Fibroblast of skin of left quadriceps (primary cell): ENCODE measurements at places on chromosomes 13 and 19.

DNA sequence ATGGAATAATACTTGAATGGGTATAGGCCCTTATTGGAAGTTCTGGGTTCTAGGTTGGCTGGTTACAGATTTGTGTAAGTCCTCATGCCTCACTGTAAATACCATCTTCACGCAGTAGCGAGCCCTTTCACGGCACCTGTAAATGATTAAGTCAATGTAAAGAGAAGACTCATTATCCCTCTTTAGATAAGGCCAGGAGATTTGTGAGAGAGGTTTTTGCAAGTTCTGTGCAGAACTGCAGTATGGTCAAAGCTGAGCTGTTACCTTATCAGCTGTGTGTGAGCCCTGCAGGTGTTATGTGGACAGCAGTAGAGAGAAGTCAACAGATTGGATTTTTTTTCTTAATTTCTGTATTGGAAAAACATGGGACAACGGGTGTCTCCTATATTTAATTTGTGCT is 141.6 kb downstream of the SHISA2 start:
- no peak for DNase-seq

DNA sequence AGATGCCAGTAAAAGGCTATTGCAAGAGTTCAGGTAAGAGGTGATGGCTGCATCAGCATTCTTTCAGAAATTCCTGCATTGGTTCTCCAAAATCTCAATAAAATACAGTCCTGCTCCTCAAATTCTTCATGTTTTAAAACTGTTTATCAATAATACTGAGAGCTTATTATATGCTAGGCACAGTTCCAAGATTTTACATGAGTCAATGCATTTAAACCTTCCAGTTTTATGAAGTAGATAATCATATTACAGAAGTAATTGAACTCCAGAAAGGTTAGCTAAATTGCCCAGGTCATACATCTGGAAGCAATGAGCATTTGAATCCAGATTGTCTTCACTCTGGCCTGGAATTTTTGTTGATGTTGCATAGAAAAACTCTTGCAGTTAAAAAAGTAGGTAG is 282.9 kb upstream of the SLITRK6 start:
- no peak for DNase-seq

GRCh38 chr13:112824429-112824828 is 134.6 kb downstream of the ATP11A start:
- DNase-seq, result no peak

DNA sequence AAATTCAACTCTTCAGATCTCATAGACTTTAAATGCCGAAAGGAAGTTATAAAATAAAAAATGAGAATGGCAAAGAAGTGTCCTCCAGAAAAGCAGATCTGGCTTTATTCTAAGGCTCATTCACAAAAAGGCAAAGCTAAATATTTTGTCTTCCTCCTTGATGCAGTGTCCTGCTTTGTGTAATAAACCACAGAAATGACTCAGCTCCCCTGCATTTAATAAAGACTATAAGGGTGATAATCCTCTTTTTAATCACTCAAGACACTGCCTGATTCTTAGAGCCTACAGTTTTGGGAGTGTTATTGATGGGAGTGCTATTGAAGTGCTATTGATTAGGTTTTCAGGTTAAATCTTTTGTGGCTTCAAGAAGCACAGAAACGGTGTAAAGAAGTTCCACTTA is 482.0 kb downstream of the PCDH20 start:
- DNase-seq, result no peak

DNA sequence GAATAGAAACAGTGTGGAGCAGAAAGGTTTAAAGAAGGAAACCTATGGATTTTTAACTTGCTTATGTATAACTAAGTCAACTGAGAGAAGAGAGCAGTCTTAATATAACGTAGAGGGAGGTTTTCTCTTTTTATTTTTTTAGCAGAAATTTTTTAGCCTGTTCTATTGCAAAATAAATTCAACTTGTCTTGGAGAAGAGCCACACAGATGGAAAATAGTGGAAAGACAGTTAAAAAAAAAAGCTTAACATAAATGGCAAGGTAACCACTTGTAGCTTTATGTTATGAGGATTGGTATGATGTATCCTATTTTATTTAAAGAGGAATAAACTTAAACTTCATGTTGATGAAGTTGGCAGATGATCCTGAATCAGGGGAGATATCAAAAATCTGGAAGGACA is 312.4 kb downstream of the SHISA2 start:
- no peak for DNase-seq

DNA sequence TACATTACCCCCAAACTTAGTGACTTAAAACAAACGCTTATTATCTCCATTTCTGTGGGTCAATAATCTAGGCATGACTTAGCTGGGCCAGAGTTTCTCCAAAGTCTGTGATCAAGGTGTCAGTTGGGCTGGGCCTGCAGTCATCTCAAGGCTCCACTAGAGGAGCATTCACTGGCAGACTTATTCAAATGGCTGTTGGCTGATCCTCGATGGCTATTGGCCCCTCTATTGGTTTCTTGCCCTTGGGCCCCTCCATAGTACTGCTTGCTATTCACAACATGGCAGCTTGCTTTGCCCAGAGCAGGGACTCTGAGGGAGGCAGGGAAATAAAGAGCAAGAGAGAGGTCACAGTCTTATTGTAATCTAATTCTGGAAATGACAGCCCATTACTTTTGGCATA is 57.6 kb downstream of the RCBTB2 start:
- no peak for DNase-seq

GRCh38 chr19:44554641-44555246 is 25.3 kb upstream of the CEACAM20 start:
- no peak for DNase-seq

GRCh38 chr19:44925114-44925891 is 10.9 kb downstream of the APOC1 start:
- no peak for DNase-seq

GRCh38 chr13:83150616-83151307 is 731.5 kb downstream of the SLITRK1 start:
- peak; percentile 8 for DNase-seq

- DNase-seq, result peak; percentile 52
Measured at GRCh38 chr19:38389101-38389925, 816 bp downstream of the SPRED3 start.

GRCh38 chr19:33703821-33704220 is 82.1 kb downstream of the CHST8 start:
- no peak for DNase-seq

DNA sequence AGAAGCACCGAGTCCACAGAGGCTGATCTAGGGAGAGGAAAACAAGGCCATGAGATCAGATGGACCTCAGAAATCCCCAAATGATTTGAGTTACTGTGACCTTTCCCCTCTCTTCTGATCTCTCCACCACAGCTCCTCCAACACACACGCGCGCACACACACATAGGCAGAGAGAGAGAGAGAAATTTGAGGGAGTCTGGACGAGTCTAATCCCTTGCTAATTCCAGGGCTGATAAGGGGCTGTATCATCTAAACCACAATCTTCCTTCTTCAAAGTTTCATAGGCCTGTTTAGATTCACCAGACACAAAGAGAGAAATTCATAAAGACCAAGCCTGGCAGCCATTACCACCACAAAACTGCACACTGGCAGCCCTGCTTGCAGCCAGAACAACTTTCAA is 8.6 kb downstream of the ZFP82 start:
- no peak for DNase-seq

DNA sequence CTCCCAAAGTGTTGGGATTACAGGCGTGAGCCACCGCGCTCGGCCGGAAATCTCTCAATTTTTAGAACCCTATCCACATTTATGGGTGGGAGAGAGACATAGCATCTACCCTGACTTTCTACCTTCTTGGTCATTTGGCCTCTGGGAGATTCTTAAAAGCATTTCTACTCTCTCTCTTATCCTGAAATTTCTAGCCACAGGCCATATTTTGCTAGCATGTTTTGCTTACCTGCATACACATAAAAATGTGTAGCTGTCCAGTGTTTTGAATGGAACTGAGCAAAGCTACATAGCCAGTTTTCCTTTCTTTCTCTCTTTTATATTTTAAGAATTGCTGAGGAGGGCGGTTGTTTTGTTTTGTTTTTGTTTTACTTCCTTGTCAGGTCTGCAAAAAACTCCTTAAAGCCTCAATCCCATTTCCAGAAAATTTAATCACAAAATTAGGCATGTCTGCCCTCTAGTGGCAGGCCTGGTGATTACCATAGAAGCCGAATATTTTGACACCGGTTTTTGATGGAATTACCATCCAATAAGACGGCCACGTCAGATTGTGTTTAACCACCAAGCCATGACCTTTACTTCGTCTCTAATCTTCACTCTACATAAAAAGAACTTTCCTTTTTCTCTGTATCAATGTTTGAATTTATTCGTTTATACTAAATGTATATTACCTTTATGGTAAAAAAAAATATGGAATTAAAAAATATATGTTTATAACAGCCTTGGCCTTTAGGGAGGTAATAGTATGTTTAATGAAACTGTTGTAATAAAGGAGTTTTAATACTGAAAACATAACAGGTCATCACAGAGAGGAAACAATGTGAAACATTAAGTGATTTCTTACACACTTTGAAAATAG is 34.4 kb upstream of the OXGR1 start:
- peak; percentile 32 for DNase-seq

GRCh38 chr13:98496479-98496791 is 80.5 kb downstream of the STK24 start:
- DNase-seq, result no peak

GRCh38 chr19:46715975-46716671 is 791 bp downstream of the PRKD2 start:
- DNase-seq, result no peak

DNA sequence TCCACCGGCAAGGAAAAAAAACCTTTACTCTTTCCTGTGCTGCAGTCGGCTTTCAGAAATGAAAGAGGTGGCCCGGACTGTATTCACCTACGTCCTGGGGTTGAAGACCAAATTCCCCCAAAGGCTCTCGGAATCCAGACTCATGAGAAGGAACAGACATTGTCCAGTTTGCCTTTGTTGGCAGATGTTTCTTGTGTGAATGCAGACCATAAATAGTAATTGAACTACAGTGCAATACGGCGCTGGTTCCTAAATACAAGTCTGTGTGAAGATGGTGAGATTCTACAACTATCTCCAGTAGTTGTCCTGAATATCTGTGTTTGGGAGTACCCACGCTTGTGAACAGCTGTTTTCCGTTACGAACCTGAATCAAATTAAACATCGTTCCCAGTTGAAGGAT is 11.2 kb upstream of the PTOV1 start:
- no peak for DNase-seq

DNA sequence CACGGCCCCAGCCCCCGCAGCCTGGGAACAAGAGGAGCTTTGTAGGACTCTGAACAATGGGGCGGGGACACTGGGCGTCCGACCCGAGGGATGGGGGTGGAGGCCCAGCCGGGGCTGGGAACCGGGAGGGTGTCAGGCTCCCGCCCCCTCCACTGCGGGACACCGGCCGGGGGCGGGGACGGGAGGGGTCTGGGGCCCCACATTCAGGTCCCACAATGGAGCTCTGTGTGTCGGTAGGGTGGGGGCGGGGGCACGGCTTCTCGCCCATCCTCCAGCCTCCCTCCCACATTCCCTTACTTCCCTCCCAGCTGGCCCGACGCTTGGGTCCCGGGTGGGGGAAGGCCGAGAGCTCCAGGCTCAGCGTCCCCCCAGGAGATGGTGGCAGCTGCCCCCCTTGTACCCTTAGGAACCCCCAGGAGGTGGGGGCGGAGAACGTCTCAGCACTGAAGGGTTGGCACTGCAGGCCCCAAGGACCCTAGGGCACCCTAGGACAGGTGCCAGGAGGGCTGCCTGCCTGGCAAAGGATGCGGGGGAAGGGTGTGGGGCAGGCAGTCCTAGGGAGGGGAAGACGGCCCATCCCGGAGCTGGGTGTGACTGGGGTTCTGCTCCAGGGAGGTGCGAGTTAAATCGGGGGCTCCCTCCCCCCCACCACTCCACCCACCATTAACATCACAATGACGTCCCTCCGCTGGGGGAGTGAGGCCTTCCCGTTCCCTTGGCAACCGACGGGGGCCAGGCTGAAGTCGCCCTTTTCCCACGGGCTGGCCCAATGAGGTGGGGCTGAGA is 5.3 kb downstream of the TTYH1 start:
- no peak for DNase-seq

GRCh38 chr13:98565726-98566565 is 11.0 kb downstream of the STK24 start:
- no peak for DNase-seq

GRCh38 chr13:100502446-100502845 is 86.1 kb downstream of the GGACT start:
- no peak for DNase-seq

GRCh38 chr13:44837250-44837649 is 152.0 kb downstream of the NUFIP1 start:
- no peak for DNase-seq

- DNase-seq, result no peak
Measured at GRCh38 chr13:23876265-23876664, 12.9 kb downstream of the MIPEP start.

GRCh38 chr19:289651-290371 is 1.4 kb downstream of the PLPP2 start:
- DNase-seq, result no peak

DNA sequence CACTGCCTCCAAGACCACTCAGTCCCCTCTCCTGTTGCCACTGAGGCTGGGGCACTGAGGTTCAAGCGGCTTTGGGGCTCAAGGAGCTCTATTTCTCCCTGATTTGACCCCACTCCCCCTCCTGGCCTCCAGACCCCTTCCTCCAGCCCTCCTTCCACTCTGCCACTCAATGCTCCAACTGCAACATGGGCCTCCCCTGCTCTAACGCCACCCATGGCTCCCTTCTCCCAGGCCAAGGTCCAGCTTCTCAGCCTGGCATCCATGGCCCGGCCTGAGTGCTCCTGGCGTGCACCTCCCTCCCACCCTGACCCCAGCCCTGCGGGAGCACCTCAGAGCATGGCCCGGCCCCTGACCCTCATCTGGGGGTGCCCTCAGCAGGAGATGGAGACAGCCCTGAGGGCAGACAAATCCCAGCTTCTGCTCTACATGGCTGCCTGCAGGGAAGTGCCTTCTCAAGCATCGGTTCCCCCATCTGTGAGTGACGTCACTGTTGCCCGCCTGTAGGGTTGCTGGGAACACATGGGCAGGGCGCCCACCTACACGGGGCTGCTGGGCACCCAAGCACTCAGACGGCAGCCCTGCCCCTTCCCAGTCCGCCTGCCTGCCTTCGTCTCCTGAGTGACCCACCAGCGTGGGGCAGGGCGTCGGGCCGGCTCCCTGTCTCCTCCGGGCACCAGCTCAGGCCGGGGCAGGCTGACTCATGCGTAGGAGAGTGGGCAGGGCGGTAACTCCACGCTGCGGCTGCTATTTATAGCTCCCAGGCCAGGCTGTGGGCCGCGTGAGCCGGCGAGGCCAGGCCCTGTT is 1.6 kb upstream of the DIRAS1 start:
- DNase-seq, result no peak
